Mesenchymal stem cell (in vitro differentiated cells and primary cell): ENCODE measurements at places on chromosomes 3 and 15.
A peak's percentile ranks its signal among the peaks of the same experiment; 100 is the strongest.

DNA sequence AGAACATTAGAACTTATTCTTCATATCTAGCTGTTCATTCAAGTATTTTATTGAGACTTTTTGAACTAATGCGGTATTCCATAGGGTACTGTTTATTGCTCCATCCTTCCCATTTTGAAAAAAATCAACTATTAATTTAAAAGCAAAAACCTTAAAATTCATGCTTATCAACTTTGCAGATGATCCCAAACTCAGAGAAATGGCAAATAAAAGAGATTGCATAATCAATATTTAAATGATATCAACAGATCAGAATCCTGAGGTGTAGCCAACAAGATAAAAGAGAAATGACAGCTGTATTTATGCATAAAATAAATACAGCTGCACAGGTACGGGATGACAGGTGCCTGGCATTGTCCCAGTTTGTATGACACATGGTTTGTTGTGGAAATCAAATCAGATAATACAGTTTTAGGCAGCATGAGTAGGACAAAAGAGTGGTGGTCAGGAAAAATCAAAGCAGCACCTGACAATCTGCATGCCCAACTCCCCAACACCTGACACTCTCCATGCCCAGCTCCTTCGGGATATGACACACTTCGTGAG lies 42.4 kb upstream of the CMTM8 start:
- H3K36me3 ChIP-seq: no peaks in the 10 kb centered on the region
- H3K27me3 ChIP-seq: peaks cover 2% of the 10 kb centered on the region

- H3K27me3 ChIP-seq: no peaks in the 10 kb centered on the region
- no peaks in the 10 kb centered on the region for H3K36me3 ChIP-seq
- no peak for DNase-seq
- H3K4me1 ChIP-seq: no peaks in the 10 kb centered on the region
- no peak overlapping the region for H3K27ac ChIP-seq
- no peak overlapping the region for H3K4me3 ChIP-seq
These were observed 135.4 kb downstream of the SYNPR start for GRCh38 chr3:63413523-63413922.

DNA sequence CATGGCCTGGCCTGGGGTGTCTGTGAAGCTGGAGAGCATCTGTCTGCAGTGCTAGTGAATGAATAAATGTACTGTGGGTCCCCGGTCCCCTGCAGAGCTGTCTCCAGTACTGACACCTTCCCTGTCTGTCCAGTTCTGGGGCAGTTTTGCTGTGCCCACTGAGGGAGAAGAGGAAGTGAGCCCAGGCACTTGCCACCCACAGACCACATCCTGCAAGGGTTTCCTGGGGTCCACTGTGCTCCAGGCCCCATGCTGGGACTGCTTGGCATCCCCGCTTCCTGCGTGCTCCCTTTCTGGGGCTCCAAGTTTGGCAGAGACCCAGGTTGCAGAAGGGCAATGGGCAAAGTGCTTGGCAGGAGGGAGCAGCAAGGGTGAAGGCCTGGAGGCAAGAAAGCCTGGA lies 4.9 kb upstream of the SLC6A6 start:
- no peak for DNase-seq
- peaks cover 28% of the 10 kb centered on the region for H3K4me1 ChIP-seq
- no peaks in the 10 kb centered on the region for H3K27me3 ChIP-seq
- no peaks in the 10 kb centered on the region for H3K36me3 ChIP-seq
- H3K4me3 ChIP-seq: no peak overlapping the region
- no peak overlapping the region for H3K27ac ChIP-seq

DNA sequence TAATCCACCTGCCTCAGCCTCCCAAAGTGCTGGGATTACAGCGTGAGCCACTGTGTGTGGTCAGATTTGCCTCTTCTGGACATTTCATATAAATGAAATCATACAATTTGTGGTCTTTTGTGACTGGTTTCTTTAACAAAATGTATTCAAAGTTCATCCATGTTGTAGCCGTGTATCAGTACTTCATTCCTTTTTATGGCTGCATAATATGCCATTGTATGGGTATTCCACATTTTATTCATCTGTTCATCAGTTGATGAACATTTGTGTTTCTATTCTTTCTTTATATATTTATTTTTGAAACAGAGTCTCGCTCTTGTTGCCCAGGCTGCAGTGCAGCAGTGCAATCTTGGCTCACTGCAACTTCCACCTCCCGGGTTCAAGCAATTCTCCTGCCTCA lies 25.8 kb downstream of the WDR76 start:
- no peaks in the 10 kb centered on the region for H3K36me3 ChIP-seq
- no peaks in the 10 kb centered on the region for H3K27me3 ChIP-seq
- H3K4me3 ChIP-seq: no peak overlapping the region
- no peak overlapping the region for H3K27ac ChIP-seq

DNA sequence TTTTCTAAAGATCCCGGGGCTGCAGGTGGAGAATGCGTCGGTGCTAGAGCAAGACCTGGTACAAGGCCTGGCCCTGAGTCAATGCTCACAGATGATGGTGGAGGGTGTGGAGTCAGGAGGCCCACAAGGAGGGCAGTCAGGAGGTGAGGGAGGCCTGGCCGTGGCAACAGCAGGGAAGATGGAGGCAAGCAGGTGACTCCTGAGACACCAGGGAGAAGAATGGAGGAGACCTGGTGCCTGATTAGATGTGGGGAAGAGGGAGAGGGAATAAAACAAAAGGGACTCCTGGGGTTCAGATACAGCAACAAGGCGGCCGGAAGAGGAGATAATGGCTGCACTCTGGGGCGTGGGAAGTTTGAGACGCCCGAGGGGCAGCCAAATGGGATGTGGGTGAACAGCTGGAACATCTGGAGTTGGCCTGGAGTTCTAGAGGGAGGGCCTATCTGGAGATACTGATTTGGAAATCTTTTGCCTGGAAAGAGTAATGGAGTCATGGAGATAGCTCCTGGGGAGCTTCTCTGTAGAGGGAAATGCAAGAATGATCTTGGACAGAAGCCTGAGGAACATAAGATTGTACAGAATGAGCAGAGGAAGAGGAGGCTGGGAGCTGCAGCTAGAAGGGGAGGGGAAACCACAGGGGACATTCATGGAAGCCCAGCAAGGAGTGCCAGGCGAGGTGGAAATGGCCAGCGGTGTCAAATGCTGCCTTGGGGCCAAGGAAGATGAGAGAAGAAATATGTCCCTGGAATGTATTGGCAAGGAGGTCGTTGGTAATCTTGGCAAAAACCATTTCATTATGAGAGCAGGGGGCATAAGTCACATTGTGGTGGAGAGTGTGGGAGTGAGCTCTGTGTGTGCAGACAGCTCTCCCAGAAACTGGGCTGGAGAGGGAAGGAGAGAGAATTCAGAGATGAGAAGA lies 67.5 kb upstream of the CORO2B start:
- no peaks in the 10 kb centered on the region for H3K36me3 ChIP-seq
- no peak overlapping the region for H3K4me3 ChIP-seq
- H3K4me1 ChIP-seq: peaks cover 4% of the 10 kb centered on the region
- no peak overlapping the region for H3K27ac ChIP-seq

DNA sequence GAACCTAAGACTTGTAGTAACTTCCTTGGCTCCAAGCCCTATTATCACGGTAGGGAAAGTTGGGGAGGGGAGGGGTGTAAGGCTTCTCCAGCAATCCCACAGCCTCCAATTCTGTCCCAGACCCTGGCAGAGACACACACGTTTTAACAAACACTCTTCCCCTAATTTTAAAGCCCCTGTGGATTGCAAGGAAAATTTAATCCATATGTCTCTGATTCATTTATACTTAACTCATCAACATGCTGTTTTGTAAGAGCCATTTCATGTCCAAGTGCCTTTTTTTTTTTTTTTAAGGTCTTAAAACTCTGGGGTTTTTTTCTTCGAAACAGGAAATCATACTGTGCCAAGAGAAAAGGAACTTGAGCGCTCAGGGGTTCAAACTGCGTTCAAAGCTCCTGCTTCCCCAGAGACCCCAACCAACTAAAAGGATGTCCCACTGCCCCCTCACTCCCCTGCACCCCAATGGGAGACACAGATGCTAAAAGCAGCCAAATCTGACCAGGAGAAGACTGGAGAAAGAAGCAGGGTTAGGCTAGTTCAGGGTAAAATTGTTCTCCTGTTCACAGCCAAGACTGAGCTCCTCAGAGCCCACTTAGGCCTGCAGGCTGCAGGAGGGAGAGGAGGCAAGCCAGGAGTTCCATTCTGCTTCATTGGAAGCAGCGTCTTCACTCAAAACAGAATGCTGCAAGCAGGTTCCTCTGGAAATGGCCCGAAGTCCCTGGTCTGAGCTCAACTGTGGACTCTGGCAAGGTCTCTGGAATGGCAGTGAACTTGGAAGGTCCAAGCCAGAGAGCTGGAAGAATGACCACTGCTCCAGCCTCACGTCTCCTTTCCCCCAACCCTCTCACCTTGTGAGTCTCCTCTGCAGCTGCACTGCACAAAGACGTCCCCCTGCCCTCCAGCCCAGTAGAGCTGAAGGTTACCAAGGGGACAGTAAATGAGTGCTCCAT lies 172.5 kb downstream of the NTRK3 start:
- H3K36me3 ChIP-seq: no peaks in the 10 kb centered on the region
- H3K4me1 ChIP-seq: no peaks in the 10 kb centered on the region

DNA sequence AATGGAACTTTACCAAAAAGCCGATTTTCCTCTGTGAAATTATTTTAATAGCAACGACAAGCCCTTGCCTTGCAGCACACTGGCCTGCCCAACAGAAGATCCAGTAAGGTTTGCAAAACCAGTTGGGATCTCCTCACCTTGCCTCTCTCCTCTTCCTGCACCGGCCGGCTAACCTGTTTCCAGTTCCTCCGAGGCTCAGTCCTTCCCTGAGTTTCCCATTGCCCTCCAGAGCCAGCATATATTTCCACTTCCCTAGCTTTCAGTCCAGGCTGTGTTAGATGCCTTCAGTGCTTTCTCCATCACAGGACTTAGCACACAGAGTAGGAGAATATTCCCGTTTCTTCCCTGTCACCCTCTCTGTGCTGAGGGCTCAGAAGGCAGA lies 60.3 kb downstream of the NOX5 start:
- H3K36me3 ChIP-seq: no peaks in the 10 kb centered on the region
- H3K27me3 ChIP-seq: peaks cover 9% of the 10 kb centered on the region
- no peak overlapping the region for H3K27ac ChIP-seq
- peaks cover 3% of the 10 kb centered on the region for H3K4me1 ChIP-seq
- peak; percentile 26 for DNase-seq
- peak overlapping the region; percentile 90 for H3K4me3 ChIP-seq

DNA sequence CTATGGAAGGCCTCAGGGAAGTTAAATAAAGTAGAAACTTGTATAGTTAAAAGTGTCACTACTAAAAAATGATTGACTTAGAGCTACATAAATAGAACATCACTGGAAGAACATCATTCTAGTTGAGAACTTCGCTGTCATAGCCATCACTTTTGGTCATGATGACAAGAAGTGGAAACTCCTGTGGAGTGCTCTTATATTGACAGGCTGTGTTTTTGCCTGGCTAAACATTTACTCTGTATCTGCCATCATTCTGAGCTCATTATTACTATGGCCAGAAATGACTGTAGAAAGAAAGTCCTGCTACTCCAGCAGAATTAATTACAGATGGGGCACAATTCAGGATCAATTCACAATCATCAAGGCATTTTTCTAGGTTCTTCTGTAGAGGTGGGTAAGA lies 165.1 kb upstream of the GOLIM4 start:
- H3K27me3 ChIP-seq: no peaks in the 10 kb centered on the region
- no peaks in the 10 kb centered on the region for H3K36me3 ChIP-seq
- no peak for DNase-seq
- no peak overlapping the region for H3K4me3 ChIP-seq

DNA sequence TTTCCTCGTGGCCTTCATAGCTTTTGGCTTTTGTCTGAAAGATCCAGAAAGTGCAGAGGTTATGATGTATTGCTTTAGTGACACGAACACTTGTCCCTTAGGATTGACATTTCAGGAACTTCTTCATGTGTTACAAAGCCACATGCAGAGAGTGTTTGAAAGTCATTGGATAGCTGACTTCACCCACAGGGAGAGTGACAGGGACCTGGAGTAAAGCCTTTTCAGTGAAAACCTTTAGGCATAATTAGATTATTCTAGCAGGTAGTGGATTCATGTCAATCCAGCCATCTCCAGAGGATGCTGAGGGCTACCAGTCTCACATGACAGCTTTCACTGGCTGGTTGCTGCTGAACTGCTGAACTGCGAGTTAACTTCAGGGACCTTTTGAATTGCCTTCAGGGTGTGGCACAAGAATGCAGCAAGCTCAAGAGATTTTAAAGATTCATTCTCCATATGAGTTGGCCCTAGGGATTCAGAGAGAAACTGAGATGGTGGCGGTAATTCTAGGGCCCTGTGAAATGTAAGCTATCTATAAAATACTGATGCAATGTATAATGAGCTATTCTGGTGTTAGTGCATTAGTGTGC lies 267.0 kb upstream of the GOLIM4 start:
- no peak for DNase-seq
- H3K36me3 ChIP-seq: no peaks in the 10 kb centered on the region
- no peaks in the 10 kb centered on the region for H3K27me3 ChIP-seq

DNA sequence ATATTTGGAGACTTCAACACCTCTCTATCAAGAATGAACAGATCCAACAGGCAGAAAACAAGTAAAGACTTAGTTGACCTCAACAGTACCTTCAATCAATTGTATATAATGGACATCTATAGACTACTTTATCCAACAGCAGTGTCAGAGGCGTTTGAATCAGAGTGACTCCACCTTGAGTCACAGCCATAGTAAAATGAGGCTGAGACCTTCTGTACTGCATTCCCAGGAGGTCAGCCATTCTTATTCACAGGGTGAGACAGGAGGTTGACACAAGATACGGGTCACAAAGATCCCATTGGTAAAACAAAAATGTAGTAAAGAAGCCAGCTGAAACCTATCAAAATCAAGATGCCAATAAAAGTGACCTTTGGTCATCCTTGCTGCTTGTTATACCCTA lies 299.8 kb downstream of the CNTN3 start:
- H3K4me1 ChIP-seq: no peaks in the 10 kb centered on the region
- no peaks in the 10 kb centered on the region for H3K27me3 ChIP-seq
- H3K36me3 ChIP-seq: no peaks in the 10 kb centered on the region

GRCh38 chr3:5194801-5195509 lies 7.4 kb downstream of the EDEM1 start:
- peak overlapping the region; percentile 39 for H3K27ac ChIP-seq
- no peaks in the 10 kb centered on the region for H3K27me3 ChIP-seq
- H3K4me1 ChIP-seq: peaks cover 7% of the 10 kb centered on the region
- no peak overlapping the region for H3K4me3 ChIP-seq
- H3K36me3 ChIP-seq: peaks cover 3% of the 10 kb centered on the region

- no peaks in the 10 kb centered on the region for H3K27me3 ChIP-seq
- no peak overlapping the region for H3K4me3 ChIP-seq
- H3K27ac ChIP-seq: no peak overlapping the region
- no peaks in the 10 kb centered on the region for H3K36me3 ChIP-seq
- H3K4me1 ChIP-seq: peaks cover 4% of the 10 kb centered on the region
- DNase-seq: no peak
These were observed 29.1 kb downstream of the DAPK2 start for GRCh38 chr15:64017082-64017588.

GRCh38 chr3:177665122-177665808 lies 468.0 kb upstream of the TBL1XR1 start:
- H3K27me3 ChIP-seq: no peaks in the 10 kb centered on the region
- no peaks in the 10 kb centered on the region for H3K4me1 ChIP-seq
- H3K27ac ChIP-seq: no peak overlapping the region
- H3K4me3 ChIP-seq: no peak overlapping the region

GRCh38 chr3:95311272-95311671 lies 1248.4 kb downstream of the NSUN3 start:
- H3K27ac ChIP-seq: no peak overlapping the region
- H3K4me3 ChIP-seq: no peak overlapping the region
- DNase-seq: no peak
- H3K36me3 ChIP-seq: no peaks in the 10 kb centered on the region
- H3K27me3 ChIP-seq: no peaks in the 10 kb centered on the region
- no peaks in the 10 kb centered on the region for H3K4me1 ChIP-seq
